GM06990 (cell line): ENCODE measurements at places on chromosomes 1 and 21.

DNA sequence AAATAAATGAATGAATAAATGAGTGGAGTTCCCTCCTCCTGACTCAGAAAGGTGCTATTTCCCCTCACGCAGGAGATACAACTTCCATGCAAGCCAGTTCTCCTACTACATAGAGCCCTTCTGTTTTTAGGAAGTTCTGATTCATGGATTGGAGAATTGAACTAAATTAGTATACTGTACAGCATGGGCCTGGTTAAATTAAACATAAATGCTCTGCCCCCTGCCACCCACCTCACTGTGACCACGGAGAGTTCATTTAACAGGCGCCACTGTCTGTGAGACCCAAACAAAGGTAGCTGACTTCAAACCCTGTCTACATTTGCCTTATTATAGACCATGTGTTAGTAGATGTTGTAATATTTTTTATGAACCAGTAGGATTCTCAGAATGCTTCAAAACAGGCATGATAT is 9.1 kb upstream of the IRF2BP2 start:
- DNase-seq: no peak

DNA sequence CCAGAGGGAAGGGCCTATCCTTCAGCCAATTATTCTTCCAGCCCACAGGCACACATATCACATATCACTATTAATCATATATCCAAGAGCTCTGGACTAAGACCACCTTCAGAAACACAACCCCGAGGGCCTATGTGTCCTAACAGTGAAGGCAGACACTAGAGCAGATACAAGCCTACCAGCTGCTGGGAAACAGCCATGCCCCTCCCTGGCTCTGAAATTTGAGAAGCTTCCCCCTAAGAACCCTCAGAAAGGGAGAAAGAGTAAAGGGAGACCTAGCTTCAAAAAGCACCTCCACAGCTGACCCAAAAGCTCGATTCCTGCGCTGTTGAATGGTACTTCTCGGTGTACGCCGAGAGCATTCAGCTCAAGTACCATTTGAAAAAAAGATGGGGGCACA is 17.4 kb downstream of the CNN3 start:
- DNase-seq: no peak

DNA sequence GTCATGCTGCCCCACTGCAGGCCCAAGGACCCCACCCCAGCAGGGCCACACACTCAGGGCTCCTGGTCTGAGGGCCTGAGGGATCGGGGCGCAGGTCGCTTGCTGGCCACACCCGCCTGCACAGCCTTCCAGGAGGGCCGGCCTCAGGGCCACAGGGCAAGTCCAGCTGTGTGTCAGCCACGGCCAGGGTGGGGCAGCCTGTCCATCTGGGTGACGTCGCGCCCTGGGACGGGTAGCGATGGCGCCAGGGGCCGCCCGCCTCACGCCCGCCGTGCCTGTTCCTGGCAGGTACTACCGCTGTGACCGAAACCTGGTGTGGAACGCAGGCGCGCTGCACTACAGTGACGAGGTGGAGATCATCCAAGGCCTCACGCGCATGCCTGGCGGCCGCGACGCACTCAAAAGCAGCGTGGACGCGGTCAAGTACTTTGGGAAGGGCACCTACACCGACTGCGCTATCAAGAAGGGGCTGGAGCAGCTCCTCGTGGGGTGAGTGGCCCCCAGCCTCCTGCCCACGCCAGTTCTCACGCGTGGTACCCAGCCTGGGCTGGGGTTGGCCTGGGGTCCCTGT is 2.5 kb downstream of the COL6A1 start:
- DNase-seq: no peak

DNA sequence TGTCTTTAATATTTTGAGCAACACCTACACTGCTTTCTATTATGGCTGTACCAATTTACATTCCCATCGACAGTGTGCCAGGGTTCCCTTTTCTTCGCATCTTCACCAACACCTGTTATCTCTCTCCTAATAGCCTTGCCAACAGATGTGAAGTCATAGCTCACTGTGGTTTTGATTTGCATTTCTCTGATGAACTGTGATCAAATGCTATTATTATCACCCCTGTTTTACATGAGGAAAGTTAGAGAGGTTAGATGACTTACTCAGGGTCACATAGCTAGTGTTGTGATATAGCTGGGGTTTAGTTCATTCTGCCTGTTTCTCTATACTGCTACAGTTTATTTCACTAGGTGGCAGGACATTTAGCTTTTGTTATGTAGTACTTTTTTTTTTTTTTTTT is 204.1 kb downstream of the FMN2 start:
- DNase-seq: no peak

DNA sequence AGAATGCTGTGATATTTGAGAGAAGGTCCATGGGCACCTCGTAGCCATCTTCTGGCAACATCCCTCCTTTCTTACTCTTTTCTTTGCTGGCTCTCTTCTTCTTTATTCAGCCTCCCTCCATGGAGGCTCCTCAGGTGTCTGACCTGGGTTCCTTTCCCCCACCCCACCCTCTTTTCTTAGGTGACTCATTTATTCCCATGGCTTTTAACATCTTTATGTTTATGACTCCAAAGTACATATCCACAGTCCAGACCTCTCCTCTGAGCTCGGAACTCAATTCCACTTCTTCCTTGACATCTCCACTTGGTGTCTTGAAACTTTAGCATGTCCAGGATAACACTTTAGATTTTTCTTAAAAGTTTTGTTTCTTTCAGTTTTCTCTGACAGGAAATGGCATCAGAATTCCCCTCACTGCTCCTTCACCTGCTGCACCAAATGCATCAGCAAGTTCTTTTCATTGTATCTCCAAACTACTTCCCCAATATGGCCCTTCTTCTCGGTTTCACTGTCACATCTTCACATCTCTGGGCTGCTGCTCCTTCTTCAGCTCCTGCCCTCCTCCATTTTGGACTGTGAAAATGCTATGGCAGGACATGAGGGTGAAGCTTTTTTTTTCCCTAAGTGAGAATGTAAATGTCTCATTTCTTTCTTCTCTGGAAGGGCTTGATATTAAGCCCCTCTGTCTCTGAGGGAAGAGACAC is 95.9 kb downstream of the GIPC2 start:
- peak; percentile 20 for DNase-seq

DNA sequence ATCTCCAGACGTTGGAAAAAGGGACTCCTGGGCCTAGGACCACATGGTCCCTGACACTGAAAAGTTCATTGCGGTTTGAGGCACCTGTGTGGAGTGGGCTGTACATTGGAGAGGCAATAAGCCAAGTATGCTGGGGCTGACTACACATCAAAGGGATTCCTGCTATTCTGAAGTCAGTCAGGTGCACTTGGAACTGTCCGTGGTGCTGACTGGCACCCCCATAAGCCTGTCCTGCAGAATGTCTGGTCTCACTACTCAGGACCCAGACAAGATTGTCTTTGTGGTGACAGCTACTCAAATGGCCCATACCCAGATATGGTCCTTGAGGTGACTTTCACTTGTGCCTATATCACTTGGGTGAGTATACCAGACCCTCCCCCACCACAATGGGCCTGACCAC is 150.6 kb downstream of the RWDD3 start:
- no peak for DNase-seq

GRCh38 chr1:117173691-117174090 is 37.0 kb downstream of the VTCN1 start:
- no peak for DNase-seq

- no peak for DNase-seq
These were observed 25.7 kb downstream of the CTH start for GRCh38 chr1:70436622-70437251.

DNA sequence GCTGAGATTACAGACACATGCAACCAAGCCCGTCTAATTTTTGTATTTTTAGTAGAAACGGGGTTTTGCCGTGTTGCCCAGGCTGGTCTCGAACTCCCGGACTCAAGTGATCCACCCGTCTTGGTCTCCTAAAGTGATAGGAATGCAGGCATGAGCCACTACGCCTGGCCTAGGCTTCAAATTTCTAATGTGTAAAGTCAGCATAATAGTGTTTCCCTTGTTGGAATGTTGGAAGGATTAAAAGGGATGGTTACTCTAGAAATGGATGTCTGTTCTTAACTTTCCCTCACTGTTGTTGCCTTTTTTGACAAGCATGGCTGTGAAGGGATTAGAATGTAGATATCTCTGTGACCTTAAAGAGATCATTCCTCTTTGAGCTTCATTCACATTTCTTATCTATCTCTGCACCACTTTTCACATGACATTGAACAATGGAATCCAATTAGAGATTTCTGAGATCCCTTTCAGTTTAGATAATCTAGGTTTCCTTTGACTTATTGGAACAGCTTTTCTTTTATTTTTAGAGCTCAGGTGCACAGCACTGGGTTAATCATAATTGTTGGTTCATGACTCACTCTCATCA is 33.7 kb downstream of the NFASC start:
- DNase-seq: no peak

GRCh38 chr21:38937844-38938243 is 132.1 kb downstream of the ETS2 start:
- DNase-seq: no peak

DNA sequence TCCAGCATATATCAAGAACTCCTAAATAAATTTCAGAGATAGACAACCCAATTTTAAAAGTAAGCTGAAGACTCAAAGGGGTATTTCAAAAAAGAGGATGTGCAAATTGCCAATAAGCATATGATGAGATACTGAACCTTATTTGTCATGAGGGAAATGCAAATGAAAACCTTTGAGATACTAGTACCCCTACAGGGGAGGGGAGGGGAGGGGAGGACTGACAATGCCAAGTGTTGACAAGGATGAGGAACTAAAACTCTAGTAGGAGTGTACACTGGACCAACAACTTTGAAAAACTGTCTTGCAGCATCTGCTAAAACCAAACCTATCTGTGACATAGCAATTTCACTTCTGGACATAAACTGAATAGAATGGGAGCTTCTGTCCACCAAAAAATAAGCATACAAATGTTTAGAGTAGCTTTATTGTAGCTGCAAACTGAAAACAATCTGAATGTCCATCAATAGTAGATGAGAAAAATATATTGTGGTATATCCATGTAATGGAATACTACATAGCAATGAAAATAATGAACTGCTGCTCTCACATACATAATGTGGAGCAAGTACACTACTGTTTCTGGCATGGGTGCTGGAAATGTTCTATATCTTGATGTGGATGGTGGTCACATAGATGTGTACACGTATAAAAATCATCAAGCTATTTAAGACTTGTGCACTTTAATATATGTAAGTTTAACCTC is 57.2 kb downstream of the CDK18 start:
- no peak for DNase-seq

DNA sequence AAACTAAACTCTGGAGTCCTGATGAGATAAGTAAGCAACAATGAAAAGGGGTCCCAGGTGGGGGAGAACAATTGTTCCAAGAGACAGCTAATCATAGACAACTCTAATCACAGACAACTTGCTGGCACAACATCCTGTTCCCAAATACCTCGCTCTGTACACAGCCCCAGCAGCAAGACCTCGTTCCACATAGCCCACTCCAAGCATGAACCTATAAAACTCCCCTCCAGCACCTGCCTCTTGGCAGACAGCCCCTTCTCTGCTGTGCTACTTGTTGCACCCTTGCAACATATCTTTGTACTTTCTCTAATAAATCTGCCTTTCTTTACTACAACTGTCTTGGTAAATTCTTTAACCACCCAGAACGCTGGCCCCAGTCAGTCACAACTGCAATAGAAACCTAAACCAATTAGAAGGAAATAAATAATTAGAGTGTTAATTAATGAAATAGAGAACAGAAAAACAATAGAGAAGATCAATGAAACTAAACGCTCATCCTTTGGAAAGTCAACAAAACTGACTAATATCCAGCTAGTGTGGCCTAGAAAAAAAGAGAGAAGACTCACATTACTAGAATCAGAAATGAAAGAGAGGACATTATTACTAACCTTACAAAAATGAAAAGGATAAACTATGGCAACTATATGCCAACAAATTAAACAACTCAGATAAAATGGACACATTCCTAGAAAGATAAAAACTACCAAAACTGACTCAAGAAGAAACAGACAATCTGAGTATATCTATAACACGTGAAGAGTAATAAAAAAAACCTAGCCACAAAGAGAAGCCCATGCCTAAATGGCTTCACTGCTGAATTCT is 36.1 kb downstream of the LRRC40 start:
- DNase-seq: no peak

GRCh38 chr1:107795994-107796393 is 169.0 kb downstream of the VAV3 start:
- no peak for DNase-seq

GRCh38 chr1:12067900-12068821 is 5.1 kb downstream of the TNFRSF8 start:
- DNase-seq: peak; percentile 75

- no peak for DNase-seq
These were observed 4.9 kb downstream of the GBP1 start for GRCh38 chr1:89060091-89060490.

DNA sequence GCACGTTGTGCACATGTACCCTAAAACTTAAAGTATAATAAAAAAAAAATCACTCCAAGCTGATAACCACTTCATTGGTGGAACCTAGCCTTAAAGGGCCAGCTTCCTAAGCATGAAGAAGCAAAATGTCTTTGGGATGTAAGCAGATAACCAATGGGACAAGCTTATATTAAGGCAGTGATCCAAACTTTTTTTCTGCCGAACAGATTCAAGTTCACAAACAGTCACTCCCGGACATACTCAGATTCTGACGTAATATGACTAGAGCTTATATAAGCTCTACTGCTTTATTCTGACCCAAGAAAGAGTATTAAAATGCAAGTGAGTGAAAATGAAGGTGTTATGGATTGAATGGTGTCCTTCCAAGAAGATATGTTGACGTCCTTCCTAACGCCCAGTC is 44.9 kb upstream of the HIVEP3 start:
- DNase-seq: no peak

GRCh38 chr1:234396871-234397270 is 23.6 kb downstream of the COA6 start:
- no peak for DNase-seq

DNA sequence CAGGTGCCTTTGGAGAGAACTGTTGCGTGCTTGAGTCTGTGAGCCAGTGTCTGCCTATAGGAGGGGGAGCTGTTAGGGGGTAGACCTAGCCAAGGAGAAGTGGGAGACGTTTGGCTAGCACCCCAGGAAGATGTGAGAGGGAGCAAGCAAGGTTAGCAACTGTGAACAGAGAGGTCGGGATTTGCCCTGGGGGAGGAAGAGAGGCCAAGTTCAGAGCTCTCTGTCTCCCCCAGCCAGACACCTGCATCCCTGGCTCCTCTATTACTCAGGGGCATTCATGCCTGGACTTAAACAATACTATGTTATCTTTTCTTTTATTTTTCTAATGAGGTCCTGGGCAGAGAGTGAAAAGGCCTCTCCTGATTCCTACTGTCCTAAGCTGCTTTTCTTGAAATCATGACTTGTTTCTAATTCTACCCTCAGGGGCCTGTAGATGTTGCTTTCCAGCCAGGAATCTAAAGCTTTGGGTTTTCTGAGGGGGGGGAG is 2.4 kb downstream of the BTG2 start:
- DNase-seq: no peak

DNA sequence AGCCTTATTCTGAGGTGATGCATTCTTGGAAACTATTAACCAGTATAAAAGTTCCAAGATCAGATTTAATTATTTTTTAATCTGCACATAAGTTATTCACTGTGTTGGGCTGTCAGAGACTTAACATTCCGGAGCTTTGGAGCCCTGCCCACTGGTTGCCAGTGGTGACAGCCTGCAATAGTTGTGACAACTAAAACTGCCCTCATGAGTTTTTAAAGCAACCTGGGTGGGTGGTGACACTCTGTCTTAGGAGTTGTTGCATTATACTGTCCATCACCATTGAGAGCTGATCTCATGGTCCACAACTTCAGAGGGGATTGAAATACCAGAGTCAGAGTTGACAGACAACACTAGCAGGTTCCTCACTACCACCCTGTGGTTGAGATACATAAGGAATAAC is 653.9 kb upstream of the USP24 start:
- DNase-seq: no peak
